Head of caudate nucleus (tissue), 42 donors: ENCODE measurements at places on chromosomes 1 and 21.

DNA sequence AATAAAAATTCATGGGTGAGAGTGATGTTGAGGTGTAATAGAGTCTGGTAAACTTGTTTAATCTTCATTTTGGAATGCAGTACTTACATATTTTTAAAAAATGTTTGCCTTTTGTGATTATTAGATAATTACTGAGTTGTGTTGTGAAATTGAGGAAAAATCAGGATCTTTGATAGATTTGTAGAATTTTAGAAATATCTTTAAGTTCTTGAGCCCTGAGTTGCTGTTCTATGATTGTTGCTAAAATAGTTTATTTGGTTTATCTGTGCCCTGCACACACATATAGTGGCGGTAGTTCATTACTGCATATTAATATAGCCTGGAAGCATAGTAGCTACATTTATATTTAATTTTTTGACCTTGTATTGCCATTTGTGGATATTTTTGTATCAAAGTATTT is 1.6 kb downstream of the B3GALT2 start:
- no peak for DNase-seq

GRCh38 chr1:155856257-155856974 is 598 bp downstream of the GON4L start:
- DNase-seq, result no peak

GRCh38 chr1:245871915-245872314 is 635.2 kb downstream of the SMYD3 start:
- no peak for DNase-seq

- DNase-seq, result no peak
Measured at GRCh38 chr1:156926175-156926574, 5.7 kb downstream of the LRRC71 start.

DNA sequence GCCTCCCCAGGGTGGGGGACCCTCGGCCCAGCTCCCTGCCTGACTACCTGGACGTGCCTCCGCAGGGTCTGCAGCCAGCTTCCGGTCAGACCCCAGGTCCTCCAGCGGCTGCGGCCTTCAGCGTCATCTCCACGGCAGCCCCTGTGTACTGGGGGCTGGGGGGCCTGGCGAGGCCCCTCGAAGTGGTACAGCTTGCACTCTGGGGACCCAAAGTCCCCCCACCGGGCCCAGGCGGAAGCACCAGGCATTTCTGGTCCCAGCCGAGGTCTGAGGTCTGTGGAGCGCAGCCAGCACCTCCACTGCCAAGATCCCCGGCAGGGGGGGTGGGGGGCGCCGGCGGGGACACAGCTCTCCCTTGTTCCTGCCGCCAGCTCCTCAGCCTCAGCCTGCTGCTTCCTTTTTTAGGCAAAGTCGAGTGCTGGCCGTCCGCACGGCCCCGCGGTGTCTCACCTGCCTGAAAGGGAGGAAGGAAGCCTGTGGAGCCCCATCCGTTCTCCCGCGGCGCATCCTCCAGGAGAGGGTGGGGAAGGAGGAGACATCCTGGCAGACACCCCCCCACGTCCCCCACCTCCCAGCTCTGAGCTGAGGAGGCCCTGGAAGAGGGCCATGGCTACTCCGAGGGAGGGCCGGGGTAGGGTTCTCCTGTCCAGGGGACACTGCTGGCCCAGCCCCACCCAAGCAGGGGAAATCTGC is 1.2 kb upstream of the VWA1 start:
- peak; percentile 80 for DNase-seq

- DNase-seq, result no peak
Measured at GRCh38 chr1:158035976-158036583, 42.6 kb downstream of the KIRREL1 start.

- DNase-seq, result no peak
Measured at GRCh38 chr1:12083766-12084165, 20.7 kb downstream of the TNFRSF8 start.

- no peak for DNase-seq
Measured at GRCh38 chr1:1181938-1182410, 8.3 kb downstream of the TTLL10 start.

GRCh38 chr1:227472772-227473171 is 90.6 kb upstream of the ZNF678 start:
- no peak for DNase-seq

- DNase-seq, result no peak
Measured at GRCh38 chr1:89998306-89998705, 3.4 kb downstream of the ZNF326 start.

DNA sequence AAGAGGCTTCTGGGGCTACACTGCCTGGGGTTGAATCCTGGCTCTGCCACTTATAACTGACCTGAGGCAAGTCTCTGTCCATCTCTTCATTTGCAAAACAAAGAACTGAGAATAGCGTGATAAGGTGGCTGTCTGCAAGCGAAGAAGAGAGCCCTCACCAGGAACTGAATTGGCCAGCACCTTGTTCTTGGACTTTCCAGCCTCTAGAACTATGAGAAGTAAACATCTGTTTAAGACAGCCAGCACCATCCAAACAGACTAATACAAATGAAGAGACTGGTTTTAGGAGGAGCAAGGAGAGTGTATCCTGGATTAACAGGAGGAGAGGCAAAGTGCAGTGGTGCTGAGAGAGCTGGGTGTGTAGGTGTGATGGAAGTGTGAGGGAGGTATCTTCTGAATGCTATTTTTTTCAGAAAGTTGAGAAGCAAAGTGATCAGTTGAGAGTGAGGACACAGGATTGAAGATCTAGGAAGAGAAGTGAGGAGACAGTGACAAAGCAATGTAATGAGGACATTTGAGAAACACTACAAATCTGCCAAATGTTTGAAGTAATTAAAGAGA is 59.3 kb downstream of the CD58 start:
- DNase-seq, result no peak

GRCh38 chr1:153573351-153573750 is 7.7 kb upstream of the S100A2 start:
- no peak for DNase-seq

DNA sequence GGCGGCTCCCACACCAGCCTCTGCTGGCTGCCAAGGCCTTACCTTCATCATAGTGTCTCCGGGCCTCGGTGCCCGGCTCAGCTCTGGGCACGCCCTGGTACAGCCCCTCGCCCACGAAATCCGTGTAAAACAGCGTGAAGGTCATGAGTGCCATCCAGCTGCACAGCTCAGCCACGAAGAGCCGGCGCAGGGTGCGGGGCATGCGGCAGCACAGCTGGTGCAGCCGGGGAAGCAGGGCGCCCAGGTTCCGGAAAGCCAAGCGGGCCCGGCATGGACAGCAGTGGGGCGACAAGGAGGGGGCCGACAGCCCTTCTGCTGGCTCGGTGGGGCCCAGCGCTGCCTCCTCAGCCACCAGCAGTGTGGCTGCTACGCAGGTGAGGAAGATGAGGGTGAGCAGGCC is 17.5 kb downstream of the SLC45A3 start:
- DNase-seq, result no peak

DNA sequence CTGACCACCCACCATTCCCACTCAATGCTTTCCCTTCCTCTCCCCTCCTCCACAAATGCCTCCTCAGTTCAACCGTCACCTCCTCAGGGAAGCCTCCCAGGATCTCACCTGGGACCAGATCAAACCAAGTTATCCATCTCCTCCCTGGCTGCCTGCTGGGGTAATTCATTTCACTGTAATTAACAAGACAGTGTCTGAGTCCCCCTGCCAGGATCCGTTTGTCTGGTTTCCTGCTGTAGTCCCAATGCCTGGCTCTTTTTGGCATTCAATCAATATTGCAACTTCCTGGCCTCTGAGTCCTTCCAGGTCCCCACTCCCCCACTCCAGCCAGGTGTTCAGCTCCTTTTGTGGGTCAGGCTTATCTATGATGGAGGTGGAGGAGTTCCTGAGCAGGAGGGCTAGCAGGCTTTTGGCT is 687.7 kb downstream of the PTPRU start:
- DNase-seq, result no peak

- no peak for DNase-seq
Measured at GRCh38 chr21:44686000-44686781, 4.2 kb upstream of the KRTAP12-1 start.

DNA sequence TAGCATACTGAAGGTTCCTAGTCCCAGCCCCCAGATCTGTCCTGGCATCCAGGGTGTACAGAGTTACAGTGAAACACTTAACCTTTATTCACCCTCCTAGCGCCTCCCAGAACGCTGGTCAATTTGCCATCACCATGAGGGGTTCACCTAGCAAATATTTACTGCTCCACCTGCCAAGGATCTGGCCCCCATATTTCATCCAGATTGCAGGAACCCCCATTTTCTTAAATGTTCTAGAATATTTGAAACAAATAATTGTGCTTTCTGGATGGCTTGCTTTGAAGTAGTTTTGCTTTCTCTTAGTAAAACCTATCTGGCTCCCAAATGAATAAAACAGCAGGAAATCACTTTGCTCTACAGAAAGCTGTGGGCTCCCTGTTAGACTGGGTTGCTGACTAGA is 37.7 kb downstream of the KCNN3 start:
- DNase-seq, result no peak

GRCh38 chr1:92968138-92969032 is 7.1 kb upstream of the DIPK1A start:
- no peak for DNase-seq

DNA sequence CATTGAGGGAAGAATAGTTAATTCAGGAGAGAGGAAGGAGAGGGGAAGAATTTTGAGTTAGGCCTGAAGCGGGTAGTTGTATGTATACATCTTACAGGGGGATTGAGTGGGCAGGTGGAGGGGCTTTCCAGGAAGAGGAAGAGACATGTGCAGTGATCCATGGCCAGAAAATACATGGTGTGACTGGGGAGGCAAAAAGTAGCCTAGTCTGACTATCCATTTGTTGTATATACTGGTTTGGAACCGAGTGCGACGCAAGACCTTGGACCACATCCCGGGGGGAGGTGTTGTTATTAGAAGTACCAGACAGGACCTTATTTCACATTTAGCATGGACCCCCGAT is 158.3 kb downstream of the SDCCAG8 start:
- DNase-seq, result no peak

DNA sequence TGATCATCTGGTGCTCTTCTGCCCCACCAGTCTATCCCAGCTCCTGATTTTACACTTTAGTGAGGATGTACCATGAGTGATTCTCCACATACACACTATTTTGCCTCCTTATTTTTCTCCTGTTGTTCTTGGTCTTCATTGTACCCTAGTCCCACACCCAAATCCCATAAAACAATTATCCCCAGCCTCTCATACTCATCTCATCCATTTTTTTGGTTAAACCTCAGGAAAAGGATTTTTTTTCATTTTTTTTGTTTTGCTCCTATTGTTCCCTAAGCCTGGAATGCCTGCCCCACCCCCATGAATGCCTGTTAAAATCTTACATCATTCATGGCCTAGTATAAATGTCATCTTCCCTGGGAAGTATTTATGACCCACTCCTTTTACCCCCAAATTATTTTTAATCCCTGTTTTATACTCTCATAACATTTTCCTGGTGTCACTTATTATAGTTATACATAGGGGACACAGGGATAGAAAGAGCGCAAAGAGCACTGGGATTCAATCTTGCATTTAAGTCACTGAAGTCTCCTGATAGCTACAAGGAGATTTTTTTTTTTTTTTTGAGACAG is 4.9 kb upstream of the LINGO4 start:
- DNase-seq, result no peak
